ENCODE measurements at places on chromosomes 6 and 20.

DNA sequence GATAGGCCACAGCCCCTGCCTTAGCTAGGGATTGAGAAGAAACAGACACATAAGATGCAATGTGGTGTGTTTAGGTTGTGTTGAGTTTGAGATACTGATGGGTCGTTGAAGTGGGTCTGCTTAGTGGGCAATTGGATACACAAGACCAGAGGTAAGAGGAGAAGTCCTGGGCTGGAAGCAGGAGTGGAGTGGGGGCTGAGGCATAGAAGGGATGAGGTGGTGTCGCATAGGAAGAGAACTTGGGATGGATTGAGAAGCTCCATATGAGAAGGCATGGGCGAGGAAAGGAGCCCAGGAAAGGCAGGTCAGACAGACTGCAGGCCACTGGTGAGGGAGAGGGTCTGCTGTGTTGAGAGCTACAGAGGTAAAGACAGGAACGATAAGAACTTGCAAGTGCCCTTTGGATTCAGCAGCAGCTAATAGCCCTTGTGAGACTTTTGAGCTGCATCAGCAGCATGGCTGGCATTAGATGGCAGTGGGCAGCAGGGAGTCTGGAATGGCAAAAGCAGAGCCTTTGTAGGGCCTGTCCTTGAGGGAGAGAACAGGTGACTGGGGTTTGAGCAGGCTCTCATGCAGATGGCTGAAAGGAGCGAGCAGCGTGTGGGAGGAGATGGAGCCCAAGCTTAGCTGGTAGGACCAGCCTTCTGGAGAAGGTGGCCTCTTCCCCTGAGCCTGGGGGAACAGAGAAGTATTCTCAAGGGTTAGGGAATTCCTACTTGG is 33.2 kb downstream of the PLCG1 start:
- DNase-seq, result no peak

DNA sequence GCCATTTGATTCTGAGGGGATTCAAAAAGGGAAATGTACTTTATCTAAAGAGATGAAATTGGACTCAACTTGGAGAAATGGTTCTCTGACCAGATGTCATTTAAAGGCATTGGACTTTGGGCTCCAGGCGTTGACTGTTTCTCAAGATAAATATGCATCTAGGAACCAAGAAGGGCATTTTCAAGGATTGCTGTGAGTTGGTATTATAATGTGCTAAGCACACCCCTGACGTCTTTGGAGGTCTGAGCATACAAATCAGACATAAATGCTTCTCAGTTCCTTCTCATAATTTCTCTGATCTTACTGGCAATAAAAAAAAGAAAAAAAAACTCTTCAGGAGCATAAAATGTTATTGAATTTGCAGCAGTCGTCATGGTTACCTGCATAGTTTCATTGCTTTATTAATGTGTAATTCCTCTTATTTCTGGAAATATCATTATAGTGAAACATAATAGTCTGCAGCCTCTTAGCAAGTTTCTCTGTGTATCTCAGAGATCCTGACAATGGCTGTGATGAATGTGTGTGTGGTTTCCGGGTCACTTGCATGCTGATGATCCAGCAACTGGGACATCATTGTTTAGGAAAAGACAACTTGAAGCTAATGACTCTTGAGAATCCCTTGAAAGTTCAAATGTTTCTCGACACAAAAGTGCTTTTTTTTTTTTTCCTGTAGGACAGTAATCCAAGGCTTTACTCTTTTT is 136.0 kb downstream of the AIG1 start:
- no peak for DNase-seq

DNA sequence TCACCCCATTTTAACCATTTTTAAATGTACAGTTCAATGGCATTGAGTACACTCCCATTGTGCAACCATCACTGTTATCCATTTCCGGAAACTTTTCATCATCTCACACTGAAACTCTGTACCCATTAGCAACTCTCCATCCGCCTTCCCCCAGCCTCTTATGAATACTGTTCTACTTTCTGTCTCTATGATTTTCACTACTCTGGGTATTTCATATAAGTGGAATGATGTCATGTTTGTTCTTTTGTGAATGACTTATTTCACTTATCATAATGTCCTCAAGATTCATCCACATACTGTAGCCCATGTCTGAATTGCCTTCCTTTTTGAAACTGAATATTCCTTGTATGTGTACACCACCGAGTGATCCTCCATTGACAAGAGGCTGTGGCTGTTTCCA is 92.9 kb upstream of the TOX2 start:
- DNase-seq, result no peak

DNA sequence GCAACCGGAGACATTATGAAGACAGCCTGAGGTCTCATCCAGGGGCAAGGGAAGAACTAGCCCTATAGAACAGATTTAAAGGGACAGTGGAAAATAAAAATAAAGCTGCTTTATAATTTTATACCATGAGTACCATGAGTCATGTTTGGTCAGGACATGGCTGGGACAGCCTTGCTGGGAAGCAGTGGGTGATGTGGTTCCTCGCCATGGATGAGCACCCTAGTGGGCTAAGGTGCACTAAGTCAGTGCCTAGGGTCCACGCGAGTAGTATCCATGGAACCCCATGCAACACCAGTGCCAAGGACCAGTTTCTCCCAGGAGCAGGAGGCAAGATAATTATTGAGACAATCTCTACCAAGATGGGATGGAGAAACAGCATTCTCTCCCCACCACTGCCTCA is 33.4 kb upstream of the ELMO2 start:
- no peak for DNase-seq

- DNase-seq, result no peak
Observed at GRCh38 chr6:45965007-45965406, 50.7 kb downstream of the CLIC5 start.

DNA sequence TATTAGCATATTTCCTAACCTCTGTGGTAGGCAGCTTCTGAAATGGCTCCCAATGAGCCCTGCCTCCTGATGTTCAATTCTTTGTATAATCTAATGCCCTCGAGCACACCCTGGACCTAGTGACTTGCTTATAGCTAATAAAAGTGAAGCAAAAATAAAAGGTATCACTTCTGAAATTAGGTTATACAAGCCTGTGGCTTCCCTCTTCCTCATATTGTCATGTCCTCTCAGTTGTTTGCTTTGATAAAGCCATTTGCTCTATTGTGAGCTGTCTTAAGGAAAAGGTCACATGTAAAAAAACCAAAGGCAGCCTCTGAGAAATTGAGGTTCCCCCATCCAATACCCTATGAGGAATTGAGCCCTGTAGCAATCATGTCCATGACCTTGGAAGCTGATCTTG is 442.1 kb upstream of the ADGRB3 start:
- no peak for DNase-seq

GRCh38 chr20:54103762-54104600 is 33.6 kb upstream of the BCAS1 start:
- no peak for DNase-seq

DNA sequence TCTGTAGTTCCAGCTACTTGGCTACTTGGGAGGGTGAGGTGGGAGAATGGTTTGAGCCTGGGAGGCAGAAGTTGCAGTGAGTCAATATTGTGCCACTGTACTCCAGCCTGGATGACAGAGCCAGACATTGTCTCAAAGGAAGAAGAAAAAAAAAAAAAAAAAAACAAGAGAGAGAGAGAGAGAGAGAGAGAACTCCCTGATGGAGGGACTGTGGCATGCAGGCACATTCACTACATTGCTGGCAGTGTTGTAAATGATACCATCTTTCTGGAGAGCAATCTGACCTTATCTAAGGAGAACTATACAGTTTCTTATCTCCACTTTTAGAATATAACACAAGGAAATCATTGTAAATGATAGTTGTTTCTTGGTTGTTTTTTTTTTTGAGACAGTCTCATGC is 85.1 kb downstream of the MDN1 start:
- DNase-seq, result no peak
